ENCODE measurements at places on chromosomes 11 and 22.

- no peak for DNase-seq
Observed at GRCh38 chr22:20619045-20619892, 111.9 kb downstream of the MED15 start.

DNA sequence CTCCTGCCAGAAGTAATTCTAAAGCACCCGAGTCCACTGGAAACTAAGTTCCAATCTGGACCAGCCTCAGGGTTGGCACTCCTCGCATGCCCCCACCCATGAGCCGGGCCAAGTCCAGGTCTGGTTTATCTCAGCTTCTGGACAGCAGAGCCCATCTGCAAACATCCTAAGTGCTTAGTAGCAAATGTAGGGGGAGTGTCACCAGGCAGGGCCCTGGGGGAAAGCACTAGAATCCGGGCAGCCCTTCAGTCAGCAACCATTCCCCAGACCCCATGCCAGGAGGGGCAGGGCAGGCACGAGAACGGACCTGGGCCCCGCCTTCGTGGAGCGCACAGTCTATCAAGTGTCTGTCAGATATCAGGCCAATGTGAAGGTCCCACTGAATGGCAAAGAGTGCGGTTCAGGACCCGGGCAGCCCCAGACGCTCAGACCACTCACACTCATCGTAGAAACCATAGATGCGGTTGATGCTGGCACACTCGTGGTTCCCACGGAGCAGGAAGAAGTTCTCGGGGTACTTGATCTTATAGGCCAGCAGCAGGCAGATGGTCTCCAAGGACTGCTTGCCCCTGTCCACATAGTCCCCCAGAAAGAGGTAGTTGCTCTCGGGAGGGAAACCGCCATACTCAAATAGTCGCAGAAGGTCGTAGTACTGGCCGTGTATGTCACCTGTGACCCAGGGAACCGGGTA lies 1.3 kb downstream of the PPP1CA start:
- DNase-seq: no peak

DNA sequence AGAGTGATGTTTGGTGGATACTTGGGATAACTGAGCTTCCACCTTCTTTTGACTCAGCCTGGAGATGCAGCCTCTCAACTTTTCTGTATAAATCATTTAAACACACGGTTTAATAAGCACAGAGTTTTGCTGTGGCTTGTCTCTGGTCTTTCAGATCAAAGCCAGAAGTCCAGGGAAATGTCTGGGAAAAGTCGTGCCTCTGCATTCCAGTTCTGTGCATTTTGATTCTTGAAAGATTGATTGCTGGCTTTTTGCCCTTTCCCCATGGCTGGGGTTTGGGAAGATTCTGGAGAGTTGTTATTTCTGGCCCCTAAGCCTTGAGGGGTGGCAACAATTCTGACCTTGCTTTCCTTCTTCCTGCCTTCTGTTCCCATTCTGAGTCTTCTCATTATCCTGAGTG lies 154.1 kb downstream of the COMMD9 start:
- no peak for DNase-seq

GRCh38 chr11:91104237-91104636 lies 881.4 kb upstream of the CHORDC1 start:
- no peak for DNase-seq

- DNase-seq: no peak
Observed at GRCh38 chr11:127925475-127925874, 661.9 kb downstream of the ETS1 start.

GRCh38 chr22:39382410-39382809 lies 17.2 kb upstream of the TAB1 start:
- no peak for DNase-seq

DNA sequence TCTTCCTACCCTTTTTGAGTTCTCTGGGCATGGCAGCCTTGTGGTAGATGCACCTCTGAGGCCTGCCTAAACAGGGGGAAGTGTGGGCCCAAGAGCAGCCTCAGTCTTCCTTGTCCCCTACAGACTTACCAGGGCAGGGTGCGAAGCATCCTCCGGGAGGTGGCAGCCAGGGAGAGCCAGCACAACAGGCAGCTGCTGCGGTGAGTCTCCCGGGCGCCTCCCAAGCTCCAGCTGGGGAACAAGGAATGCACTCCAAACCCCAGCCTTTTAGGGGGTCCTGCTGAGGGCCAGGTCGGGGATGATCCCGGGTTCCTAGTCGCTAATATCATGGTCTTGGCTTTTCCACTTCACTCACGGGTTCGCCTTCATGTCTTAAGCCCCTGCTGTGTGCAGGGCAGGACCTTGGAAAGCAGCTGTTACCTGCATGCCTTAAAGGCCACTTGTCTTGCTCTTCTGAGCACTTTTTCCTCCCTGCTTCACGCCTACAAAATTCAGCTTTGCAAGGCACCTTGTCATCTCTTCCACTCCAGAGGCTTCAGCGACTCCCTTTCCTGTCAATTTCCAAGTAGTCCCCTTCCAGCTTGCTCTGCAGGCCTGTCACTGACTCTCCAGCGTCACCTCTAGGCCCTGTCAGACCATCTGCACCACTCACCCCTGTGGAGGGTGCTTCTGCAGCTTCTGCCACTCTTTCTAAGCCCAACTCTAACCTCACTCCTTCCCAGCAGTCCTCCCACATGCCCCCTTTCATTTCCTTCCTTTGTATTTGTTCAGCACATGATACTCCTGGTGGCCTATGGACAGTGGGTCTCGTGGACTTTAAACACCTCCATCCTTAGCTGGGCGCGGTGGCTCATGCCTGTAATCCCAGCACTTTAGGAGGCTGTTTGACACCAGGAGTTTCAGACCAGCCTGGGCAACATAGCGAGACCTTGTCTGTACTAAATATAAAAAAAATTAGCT lies 57.0 kb downstream of the PISD start:
- DNase-seq: no peak

DNA sequence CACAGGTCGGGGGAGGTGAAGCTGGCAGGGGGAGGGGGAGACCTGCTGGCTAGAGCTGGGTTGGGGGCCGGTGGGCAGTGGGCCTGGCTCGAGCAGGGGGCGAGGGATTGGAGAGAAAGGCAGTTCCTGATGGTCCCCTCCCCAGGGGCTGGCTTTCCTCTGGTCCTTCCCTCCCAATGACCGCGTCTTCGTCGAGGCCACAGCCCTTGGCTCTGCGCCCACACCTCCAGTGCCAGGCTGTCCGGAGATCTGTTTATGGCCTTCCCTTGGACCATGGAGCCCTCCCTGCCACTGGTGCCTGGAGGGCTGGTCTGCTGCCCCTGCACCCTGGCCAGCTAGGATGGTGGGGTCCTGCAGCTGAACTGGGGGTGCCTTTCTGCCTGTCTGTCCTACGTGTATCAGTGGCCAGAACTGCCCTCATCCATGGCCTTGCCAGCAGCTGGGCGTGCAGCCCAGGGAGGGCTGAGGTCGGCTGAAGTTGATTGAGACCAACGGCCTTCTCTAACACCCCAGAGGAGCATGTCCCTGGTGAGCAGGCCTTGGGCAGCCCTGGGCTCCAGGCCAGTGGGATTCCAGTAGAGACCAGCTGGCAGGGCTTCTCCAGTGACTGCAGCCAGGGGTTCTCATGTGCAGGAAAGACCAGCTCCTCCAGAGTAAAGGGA lies 12.3 kb downstream of the TANGO2 start:
- no peak for DNase-seq

GRCh38 chr11:48106166-48106565 lies 110.4 kb upstream of the OR4B1 start:
- no peak for DNase-seq

DNA sequence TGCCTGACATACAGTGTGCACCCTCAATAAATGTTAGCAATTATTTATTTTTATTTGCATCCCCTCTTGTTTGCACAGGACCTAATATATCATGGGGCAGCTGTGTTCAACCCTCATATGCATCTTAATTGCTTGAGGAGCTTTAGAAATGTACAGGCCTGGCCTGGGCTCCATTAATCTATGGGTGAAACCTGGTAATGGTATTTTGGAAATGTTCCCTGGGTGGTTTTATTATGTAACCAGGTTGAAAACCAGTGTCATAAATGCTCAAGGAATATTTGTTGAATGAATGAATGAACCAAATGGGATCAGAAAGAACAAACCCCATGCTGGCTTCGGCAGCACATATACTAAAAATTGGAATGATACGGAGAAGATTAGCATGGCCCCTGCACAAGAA lies 84.0 kb upstream of the PICALM start:
- DNase-seq: no peak

- no peak for DNase-seq
Observed at GRCh38 chr22:36865346-36865745, 4.5 kb downstream of the NCF4 start.

- DNase-seq: no peak
Observed at GRCh38 chr11:117492578-117493251, 165.1 kb downstream of the CEP164 start.

DNA sequence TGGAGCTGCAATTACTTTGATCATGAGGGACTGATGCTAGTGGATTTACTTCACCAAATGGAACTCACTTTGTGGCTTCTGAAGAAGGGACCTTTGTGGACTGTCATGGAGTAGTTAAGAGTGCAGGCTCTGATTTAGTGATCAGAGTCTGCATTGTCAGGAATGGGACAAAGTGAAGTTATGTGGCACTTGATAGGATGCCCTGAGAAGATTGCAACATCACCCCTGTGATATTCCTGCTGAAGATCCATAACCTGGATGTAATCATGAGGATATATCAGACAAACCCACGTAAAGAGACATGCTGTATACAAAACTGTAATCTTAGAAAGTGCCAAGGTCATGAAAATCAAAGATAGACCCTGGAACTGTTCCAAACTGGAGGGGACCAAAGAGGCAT lies 1.6 kb upstream of the TFIP11 start:
- no peak for DNase-seq

DNA sequence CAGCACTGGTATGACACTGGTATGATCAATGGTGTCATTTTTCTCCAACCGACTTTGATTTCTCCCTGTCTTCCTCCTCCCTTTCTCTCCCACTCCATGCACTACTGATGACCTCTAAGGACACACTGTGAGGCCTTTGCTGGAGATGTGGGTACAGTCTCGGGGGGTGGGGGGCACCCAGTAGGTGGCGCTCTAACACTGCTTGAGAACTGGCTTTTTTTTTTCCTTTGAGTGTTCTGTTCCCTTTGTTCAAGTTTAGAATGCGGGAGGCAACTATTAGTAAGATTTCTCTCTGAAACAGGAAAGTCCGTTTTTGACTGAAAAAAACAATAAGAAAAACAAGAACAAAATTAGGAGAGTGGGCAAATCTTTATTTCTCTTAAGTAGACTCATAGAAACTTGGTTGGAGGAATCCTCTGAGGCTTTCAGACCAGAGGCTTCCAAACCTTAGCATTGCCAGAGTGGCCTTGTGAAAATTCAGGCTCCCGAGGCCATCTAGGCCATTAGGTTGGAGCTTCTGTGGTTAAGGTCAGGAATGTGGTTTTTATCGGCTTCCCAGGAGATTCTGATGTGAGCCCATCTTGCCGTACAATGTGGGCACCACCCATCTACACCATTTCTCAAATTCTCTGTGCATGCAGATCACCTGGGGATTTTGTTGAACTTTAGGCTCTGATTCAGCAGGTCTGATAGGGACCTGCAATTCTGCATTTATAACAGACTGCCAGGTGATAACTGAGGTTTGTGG lies 43.2 kb downstream of the PANX1 start:
- peak; percentile 21 for DNase-seq

DNA sequence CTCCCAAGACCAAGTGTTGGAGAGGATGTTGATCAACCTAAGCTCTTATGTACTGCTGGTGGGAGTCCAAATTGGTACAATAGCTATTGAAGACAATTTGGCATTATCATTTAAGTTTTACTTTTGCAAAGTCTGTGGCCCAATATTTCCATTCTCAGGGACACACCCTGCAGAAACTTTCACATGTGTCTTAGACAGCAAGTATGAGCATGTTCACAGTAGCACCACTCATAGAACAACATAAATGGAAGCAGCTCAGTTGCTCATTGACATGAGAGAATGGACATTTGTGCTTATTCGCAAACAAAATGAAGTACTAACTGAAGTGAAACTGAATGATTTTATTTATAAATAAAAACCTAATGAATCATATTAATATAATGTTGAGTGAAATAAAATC lies 135.5 kb downstream of the NOX4 start:
- DNase-seq: no peak

DNA sequence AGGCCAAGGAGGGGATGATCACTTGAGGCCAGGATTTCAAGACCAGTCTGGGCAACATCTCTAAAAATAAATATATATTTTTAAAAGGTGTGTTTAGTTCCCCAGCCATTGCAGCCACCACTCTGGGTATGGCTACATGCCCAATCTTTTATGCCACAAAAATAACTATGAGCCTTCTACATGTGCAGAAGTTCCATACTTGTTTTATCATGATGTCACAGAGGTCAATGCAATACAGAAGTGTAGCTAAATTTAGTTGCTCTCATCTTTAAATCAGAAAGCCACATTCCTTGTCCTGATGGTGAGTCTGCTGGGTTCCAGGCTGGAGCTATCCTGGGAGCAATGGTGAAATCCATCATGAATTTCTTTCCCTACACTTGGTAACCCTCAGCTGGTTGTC lies 436.3 kb downstream of the DYNC2H1 start:
- no peak for DNase-seq

GRCh38 chr11:8381343-8381742 lies 117.7 kb upstream of the LMO1 start:
- no peak for DNase-seq

DNA sequence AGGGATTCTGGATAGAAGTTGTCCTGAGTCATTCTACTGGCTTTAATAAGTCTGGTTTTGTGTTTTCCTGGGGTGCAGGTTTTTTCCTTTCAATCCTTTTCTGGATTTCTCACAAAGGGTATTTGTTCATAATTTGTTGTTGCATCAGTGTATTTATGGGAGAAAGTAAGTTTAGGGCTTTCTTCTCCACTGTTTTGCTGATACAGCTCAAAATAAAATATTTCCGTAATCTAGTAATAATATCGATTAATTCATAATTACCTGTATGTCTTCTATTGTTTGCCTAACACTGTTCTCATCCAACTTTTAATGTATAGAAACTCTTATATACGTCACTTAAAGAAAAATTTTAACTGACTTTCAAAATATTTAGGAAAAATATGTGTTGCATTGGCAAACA lies 728.2 kb downstream of the LUZP2 start:
- DNase-seq: no peak
